ENCODE measurements at places on chromosomes 2 and 18.

DNA sequence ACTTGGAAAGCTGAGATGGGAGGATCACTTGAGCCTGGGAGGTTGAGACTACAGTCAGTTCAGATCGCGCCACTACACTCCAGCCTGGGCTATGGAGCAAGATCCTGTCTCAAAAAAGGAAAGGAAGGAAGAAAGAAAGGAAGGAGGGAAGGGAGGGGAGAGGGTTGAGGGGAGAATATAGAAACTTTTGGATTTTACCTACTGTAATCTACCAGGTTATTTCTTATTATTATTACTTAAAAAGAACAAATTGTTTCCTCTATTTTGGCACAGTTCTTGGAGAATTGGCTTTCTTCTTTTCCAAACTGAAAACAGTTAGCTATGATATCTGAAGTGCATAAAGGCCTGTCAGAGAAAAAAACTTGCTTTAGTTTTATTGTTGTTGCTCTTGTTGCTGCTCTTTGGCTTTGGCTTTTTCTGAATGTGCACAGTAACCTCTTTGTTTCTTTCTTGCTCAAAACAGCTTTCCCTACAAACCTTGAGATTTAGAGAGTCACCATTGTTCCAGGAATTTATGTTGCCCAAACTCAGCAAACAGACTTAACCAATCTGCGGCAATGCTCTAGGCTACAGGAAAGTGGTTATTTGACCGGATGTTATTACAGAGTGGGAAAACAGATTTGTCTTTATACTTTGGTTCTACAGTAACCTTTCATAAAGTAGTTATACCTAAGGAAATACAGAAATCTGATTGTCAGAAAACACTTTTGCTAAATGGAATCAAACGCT lies 214.9 kb downstream of the XIRP2 start:
- no peak for DNase-seq

DNA sequence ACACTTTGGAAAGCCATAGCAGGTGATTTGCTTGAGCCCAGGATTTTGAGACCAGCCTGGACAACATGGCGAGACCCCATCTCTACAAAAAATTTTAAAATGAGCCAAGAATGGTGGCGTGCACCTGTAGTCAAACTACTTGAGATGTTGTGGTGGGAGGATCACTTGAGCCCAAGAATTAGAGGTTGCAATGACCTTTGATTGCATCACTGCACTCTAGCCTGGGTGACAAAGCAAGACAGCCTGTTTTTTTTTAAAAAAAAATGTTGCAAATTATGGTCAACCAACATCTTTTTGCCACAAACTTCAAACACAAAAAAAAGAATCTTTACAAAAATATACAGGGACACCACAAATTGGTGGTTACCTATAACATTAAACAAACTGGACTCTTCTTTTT lies 40.3 kb downstream of the MEX3C start:
- no peak for DNase-seq

- DNase-seq = no peak
These were observed 9.7 kb upstream of the IL1RN start for GRCh38 chr2:113117541-113118262.

DNA sequence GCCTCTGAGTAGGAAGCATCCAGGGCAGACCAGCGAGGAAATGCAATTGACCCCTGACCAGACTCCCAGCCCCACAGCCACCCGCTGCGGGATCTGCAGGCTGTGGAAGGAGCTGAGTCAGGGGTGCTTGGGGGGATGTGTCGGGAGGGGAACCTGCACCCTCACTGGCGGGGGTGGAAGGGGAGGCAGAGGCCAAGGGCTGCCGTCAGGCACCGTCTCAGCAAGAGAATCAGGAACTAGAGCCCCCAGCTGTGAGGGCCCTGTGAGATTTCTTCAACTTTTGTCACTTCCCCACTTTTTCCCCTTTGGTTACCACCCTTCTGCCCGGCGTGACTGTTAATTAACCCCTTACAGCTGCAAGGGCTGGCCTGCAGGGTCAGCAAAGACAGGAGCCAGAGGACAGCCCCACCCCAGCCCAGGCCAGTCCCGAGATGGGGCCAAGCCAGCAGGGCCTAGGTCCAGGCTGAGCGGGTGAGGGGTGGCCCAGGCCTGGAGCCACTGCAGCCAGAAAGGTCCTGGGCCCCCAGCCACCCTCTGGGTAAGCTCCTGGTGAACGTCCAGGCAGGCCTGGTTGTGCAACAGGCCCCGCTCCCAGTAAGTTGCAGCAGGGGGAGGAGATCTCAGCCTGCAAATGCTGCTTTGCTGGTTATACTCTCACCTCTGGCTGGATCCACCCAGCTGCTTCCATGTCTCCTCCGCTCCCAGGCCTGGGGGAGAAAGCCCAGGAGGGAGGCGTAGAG lies 147.0 kb upstream of the ID2 start:
- no peak for DNase-seq

DNA sequence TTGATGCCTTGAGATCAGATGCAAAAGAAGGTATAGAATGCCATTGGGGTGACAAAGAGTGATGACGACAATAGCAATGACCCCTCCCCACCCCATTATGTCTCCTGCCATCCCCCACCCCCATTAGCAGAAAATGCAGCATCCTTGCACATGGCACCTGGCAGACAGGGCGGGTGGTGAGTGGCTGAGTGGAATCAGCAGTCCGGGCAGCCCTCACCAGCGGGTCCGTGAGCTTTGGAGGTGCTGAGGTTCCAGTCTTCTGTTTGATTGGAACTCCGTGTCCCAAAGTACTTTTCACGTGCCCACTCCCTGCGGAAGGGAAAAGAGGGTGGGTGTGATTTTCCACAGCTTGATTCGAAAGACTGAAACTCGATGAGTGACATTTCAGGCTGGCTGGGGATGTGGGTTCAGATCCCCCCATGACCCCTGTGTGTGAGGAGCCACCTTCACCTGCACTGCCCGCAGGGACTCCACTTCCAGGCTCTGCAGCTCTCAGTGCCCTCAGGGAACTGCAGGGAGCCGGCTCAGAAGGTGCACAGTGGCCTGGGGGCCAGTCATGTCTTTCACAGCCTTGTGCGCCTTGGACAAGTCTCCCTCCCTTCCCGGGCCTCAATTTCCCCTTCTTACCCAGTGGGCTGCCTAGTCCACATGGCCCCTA lies 130.9 kb downstream of the GLI2 start:
- no peak for DNase-seq

GRCh38 chr2:9696731-9697130 lies 65.9 kb upstream of the YWHAQ start:
- no peak for DNase-seq

- no peak for DNase-seq
These were observed 90.5 kb downstream of the TMEM17 start for GRCh38 chr2:62415518-62415917.

GRCh38 chr18:45738660-45739059 lies 14.7 kb downstream of the SLC14A1 start:
- DNase-seq = no peak

- DNase-seq = no peak
These were observed 16.4 kb upstream of the NMS start for GRCh38 chr2:100453853-100454252.

GRCh38 chr18:809985-810642 lies 1.9 kb downstream of the YES1 start:
- DNase-seq = no peak

GRCh38 chr2:39873586-39873985 lies 94.5 kb upstream of the THUMPD2 start:
- no peak for DNase-seq

DNA sequence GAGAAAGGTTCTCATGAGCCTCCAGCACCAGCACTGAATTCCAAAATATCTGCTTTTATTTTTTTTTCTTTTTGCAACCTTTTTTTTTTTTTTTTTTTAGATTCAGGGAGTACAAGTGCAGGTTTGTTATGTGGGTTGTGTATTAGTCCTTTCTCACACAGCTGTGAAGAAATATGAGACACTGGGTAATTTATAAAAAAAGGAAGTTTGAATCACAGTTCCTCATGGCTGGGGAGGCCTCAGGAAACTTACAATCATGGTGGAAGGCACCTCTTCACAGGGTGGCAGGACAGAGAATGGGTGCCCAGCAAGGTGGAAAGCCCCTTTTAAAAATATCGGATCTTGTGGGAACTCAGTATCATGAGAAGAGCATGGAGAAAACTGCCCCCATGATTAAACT lies 7.9 kb upstream of the TMX3 start:
- DNase-seq = no peak

DNA sequence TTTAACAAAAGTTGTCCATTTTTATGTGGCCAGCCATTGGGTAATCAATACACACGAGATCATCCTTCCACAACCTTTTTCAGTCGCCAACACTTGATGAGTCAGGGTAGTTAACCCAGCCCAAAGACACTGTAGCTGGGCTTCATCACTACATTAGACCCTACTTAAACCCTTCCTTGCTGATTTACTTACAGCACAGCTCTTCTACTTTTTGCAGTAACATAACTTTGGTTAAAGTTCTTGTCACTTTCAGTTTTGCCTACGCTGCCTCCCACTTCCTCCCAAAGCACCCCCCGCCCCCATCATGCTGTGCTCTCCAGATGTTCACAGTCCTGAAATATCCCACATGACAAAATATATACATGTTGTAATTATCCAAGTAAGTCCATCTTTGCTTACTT lies 103.6 kb downstream of the CDK15 start:
- no peak for DNase-seq

All from stimulated activated CD8-positive, alpha-beta memory T cell treated with anti-CD3 and anti-CD28 coated beads, Interleukin-15, amount 100 ng/mL, for 24 hours (primary cell).